ENCODE measurements at places on chromosomes 3 and 15.

- no peak for DNase-seq
These were observed 157.8 kb downstream of the MECOM start for GRCh38 chr3:169505577-169506230.

GRCh38 chr3:27095553-27096222 lies 273.5 kb downstream of the NEK10 start:
- DNase-seq: no peak

DNA sequence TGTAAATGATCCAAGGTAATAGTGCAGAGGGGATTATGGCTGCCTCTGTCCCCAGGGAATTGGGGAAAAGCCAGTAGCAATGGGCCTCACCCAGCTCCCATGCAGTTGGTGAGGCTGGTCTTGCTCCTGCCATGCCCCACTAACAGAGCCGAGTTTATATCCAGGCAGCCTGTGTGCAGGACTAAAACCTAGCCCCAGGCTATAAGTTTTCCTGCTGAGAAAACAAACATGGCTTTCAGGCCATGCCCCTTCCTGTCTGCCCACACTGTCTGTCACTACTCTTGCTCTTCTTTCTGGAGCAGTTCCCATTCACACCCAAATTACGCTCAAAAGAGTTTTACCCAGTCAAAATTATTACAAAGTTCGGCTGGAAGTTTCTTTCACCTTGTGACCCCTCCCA lies 73.5 kb upstream of the SPATA16 start:
- no peak for DNase-seq

DNA sequence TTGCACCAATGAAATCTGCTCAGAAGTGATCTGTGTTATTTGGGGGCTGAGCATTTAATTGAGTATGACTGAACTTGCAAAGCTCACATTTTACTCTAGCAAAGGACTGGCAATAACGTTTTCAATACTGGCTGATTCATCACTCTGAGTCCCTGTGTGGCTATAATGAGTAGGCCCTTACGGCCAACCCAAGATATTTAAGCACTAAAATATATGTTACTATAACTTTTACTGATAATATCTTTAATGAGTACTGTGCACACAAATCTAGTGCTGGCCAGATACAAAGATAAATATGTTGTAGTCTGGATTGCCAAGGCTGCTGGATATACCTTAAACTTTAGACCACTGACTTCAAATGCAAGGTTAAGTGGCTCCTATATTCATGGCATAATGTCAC lies 436.4 kb upstream of the KCNMB2 start:
- no peak for DNase-seq

- DNase-seq: no peak
These were observed 11.4 kb upstream of the OCA2 start for GRCh38 chr15:28110481-28110881.
